CD4-positive, alpha-beta memory T cell (primary cell): ENCODE measurements at places on chromosomes 1 and 21.

DNA sequence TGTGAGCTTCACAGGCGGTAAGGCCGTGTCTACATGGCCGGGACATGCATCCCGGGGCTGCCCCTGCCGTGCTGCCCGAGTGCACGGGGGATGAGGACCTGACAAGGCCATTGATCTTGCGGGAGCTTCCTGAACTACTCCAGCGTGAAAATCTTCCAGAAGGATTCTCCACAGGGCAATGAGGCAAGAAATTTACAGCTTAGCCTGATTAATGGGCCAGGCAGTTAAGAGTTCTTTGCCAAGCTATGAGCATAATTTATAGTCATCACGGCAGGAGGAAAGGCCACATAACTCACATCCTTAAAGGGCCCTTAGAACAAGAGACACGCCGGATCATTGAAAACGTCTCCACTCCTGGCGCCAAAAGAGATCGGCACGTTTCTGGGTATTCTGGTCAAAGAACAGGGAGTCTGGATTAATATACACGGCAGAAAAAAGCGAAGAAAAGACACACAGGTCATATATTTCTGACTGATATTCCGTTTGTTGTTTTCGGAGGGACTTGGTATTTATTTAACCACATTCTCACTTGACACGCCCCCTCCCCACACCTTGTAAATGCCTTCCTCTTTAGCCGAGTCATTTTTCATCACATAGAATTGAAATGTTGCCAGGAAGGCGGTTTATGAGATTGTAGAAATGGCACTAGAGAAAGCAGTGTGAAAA is 180.5 kb downstream of the DYRK1A start:
- no peak for DNase-seq

DNA sequence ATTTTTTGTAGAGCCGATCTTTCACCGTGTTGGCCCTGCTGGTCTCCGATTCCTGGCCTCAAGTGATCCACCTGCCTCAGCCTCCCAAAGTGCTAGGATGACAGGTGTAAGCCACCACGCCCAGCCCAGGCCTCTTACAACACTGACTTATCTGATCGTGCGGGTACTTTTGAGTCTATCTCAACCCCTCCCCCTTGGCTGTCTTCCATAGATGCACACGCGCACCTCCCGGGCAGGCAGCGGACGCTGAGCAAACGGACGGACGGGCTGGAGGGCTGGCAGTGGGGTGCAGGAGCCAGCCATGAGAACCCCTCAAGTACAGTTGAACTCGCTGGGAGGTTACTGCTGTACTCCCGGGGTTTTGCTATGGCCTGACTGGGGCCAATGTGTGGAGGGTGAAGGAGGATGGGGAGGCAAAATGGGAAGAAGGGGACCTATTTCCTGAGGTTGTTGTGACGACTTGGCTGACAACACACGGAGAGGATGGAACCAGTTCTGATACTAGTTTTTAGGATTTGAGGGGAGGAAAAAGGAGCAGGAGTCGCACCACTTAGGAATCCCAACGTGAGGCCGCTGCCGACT is 959 bp downstream of the CD58 start:
- peak; percentile 62 for DNase-seq

DNA sequence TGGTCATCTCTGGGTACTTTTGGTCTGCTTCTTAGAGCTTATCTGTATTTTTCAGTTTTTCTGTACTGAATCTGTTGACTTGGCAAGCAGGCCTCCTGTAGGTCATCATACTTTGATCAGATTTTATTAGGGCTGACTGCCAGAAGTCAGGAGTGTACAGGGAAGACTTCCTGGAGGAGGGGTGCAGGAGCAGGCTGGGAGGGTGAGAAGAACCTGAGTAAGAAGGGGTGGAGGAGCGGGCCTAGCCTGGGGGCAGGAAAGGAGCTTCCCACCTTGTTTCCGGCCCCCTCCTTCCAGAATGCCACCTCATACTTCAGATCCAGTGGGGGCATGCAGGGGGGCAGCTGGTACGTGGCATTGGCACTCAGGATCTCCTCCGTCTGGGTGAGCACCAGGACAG is 18.3 kb upstream of the IL22RA1 start:
- DNase-seq, result no peak

DNA sequence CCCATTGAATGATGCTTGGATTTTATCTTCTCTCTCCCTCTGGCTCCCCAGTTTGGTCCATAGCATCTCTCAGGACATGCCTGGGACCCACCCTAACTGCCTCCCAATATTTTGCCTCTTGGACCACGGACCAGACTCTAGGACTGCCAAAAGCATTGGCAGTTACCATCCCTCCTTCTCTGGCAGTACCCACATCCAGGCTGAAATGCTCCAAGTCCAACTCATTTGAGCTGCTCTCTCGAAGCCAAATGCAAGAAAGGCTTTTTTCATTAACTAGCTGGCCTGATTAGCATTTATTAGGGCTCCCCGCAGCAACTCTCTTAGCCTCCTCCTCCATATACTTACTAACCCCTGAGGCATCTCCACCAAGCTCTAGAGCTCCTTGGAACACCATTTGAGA is 140.0 kb upstream of the GRIK3 start:
- no peak for DNase-seq

GRCh38 chr21:46326110-46326703 is 2.3 kb downstream of the PCNT start:
- DNase-seq, result no peak

GRCh38 chr1:108610073-108610472 is 50.2 kb downstream of the EEIG2 start:
- no peak for DNase-seq

DNA sequence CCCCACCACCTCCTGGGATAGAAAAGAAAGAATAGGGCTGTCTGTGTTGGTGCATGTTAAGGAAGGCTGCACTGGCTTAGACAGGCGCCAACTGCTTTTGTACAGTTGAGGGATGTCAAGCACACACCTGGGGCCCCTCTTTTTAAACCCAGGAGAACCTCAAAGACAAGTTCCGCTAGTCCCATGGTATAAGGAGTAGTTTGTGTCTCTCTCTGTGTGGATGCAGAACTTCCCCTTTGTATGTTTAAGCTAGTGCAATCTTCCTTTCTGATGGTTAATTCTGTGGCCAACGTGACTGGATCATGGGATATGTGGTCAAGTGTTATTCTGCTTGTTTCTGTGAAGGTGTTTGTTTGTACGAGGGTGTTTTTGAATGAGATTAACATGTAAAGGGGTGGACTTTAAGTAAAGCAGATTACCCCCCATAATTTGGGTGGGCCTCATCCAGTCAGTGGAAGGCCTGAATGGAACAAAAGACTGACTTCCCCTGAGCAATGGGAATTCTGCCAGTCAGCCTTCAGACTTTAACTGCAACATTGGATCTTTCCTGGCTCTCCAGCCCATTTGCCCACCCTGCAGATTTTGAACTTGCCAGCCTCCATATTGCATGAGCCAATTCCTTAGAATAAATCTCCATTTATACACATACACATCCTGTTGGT is 9.5 kb upstream of the DUSP10 start:
- no peak for DNase-seq

- DNase-seq, result no peak
These were observed 15.6 kb downstream of the METTL18 start for GRCh38 chr1:169779150-169779549.

DNA sequence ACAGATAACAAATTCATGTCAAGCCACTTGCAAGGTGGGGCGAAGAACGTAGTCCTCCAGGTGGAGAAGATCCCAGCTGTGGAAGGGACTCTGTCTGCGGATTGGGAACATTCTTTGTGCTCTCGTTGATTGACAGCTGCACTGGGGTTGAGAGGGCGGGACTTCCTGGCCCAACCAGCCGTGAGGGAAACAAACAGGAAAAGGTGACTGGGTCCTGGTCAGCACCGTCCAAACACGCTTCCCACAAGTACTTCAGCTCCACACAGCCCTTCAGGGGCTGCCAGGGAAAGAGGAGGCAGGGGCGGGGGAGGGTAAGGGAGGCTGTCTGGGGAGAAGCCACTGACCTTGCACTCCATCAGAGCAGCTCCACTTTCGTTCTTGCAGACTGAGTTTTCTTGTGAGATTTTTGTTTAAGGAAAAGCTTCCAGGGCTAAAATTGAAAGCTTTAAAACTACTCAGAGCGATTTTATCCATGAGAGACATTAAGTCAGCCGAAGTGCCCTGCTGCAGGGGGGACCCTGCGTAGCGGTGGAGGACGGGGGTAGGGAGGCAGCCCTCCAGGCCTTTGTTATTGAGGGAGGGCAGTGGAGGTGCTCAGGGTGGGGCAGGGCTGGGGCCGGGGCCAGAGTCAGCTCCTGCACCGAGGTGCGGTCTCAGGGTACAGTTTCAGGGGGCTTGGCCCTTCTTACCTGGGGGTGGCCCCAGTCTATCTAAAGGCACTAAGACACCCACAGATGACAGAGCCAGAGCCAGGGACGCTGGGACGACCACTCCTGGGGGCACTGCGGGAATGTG is 21.6 kb upstream of the STUM start:
- DNase-seq, result no peak

DNA sequence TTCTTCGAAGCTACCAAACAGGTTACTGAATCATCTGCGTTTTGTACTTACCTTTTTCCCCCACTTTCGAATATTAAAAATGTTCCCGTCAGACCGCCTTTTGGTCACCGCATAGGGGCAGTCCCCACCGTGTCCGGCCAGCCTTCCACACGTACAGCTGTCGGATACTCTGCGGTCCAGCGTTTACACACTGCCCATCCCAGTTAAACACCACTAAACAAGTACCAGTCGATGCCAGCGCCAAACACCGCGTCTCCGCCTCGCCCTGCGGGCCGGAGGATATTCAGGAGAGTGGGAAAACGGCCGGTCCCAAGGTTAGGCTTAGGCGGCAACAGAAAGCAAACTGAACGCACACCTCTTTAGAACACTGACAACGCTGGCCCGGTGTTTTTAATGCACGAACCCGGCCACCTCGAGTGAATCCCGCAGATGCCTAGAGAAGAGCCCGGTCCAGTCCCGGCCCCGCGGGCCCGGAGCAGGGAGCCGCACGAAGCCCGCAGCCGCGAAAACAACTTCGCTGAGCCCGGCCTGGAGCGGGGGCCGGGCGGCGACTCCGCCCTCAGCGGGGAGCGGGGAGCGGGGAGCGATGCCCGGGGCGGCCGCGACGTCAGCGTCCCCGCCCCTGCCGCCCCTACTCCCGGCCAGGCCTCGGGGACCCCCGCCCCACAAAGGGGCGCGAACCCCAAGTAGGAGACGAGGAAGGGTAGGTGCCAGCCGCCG is 730 bp upstream of the PHF13 start:
- peak; percentile 9 for DNase-seq

- no peak for DNase-seq
These were observed 65.4 kb downstream of the RPE65 start for GRCh38 chr1:68384321-68384813.

DNA sequence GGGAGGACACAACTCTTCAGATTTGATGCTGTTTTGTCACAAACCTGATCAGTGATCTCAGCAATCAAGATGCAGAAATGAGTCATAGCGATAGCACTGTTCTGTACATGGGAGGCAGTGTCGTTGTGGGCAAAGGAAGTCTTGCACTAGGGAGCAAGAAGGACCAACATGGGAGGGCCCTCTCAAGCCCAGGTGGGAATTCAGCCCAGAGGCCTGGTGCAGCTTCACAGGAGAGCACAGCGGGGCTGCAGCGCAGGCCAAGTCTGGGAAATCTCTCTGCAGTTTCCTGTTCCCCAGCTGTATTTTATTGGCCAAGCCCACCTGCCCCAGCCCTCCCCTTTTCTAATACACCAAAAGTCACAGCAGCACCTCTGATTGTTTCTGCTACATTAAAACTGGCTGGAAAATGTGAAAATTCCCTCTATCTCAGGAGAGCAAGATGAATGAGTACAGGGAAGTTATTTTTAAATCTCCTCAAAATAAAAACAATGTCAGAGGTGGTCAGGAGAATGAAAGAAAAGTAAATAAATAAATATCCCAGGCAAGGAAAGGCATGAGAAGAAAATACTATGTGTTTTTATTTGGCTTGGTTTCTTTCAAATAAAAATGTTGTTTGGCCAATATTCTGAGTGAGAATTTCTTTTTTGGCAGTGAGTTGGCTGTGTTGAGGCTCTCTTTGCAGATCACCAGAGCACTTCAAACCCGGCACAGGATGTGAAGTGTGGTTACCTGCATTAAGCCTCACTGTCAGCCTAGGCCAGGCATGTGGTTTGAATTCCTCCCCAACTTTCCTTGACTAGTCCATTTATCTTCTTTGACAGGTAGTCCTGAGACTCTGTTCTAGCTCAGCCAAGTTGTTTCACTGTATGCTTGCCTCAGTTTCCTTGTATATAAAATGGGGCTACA is 422.1 kb downstream of the PLPP3 start:
- no peak for DNase-seq

DNA sequence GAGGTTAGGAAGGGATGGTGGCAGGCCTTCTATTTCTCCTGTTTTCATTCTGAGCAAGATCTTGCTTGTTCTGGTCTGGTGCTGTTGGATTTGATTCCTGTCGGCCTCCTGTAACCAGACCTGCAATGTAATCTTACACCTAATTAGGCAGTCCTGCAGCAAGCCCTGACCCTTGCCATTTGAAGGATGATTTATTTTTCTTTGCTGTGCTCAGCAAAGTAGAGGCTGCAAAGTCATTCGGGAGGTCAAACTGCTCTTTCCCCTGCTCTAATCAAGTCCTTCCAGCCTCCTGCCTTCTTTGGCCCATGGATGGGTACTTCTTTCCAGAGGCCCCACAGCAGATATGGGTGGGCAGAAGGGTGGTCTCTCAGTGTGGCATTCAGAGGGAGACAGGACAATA is 417.7 kb upstream of the USP24 start:
- no peak for DNase-seq

GRCh38 chr1:244336232-244336899 is 115.3 kb downstream of the ADSS2 start:
- DNase-seq, result no peak

DNA sequence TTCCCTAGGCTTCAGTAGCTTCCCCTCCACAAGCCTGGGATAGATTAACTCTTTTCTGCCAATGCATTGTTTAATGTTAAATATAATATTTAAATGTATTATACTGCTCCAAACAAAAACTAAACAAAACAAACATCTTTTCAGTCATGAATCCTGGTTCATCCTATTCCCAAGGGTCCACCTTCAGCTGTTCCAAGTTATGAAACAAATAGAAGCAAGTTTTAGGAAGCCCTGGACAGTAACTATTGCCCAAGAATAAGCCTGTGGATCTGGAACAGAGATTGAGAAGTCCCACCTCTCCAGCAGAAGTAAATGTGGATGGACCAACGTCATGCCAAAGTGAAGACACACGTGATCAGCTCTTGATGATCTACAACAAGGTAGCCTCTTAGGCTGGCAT is 408.1 kb downstream of the SETD4 start:
- DNase-seq, result no peak

GRCh38 chr1:9062021-9062471 is 7.4 kb downstream of the SLC2A5 start:
- no peak for DNase-seq

DNA sequence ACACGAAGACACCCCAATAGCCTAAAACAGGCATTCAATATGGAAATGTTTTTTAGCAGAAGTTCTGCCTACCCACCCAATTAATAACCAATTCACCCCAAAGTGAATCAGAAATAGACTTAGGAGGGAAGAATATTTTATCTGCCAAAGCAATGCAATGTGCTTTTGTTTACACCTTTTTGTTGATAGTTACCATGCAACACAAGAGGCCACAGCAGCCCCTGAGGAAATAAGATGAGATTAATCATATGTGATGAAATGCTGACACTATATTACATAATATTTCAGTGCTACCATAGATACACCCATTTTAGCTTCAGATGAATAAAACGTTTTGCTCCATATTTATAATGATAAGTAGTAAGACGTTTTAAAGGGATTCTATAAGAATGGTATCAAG is 60.9 kb upstream of the RGS2 start:
- DNase-seq, result no peak
